ENCODE measurements at places on chromosomes 1 and 21.
A peak's percentile ranks its signal among the peaks of the same experiment; 100 is the strongest.

DNA sequence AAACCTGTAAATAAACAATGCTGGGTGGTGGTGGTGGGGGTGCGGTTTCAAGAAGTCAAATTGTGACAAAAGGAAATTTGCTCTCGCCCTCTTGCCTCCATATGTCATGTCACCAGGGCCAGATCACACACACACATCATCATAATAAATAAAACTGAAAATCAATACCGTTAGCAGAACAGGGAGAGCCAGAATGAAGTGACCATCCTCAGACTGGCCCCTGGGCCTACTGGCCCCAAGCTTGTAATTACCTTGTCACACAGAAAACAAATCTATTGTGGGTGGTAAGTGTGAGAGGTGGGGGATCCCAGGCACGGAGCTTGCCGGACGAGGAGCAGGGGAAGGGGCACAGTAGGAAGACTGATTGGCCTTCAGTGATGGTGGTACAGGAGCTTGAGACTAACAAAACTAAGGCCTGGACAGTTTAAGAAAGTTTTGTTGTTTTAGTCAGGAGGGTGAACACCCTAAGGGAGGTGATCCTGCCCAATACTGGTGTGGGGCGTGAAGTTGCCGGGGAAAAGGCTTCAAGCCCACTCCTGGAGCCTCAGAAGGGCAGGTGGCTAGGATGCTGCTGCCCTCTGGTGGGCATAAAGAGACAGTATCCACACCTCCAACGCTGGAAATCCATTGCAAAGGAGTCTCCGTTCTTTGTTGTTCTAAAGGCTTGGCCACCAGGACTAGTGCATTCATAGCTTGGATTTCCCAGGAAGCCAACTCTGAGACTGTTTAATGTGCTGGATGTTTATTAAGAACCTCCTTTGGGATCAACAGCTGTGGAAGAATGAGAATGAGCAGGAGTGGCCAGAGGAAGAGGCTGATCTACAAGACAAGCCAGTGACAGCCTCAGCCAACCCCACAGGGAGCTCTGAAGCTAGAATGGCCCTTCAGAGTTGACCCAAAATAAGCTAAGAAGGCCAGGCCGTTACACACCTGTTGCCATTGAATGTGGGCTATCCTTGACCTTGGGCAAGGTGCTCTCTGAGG lies 8.1 kb upstream of the C1orf216 start:
- ATAC-seq = peak; percentile 98

DNA sequence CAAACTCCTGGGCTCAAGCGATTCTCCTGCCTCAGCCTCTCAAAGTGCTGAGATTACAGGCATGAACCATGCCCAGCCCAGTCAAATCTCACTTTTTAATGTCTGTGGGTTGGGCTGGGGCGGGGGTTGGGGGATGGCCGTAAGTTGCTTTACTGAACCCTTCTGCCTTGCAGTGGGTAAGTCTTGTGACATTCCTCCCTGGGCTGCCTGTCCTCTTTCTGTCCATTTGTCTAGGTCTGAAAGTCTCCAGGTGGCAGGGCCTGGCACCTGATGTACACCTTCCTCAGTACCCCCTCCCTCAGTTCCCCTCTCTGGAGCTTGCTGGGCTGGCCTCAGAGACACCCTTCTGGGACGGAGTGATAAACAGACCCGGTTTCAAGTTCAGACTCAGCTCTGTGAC lies 13.3 kb downstream of the ZNF362 start:
- ATAC-seq = no peak

DNA sequence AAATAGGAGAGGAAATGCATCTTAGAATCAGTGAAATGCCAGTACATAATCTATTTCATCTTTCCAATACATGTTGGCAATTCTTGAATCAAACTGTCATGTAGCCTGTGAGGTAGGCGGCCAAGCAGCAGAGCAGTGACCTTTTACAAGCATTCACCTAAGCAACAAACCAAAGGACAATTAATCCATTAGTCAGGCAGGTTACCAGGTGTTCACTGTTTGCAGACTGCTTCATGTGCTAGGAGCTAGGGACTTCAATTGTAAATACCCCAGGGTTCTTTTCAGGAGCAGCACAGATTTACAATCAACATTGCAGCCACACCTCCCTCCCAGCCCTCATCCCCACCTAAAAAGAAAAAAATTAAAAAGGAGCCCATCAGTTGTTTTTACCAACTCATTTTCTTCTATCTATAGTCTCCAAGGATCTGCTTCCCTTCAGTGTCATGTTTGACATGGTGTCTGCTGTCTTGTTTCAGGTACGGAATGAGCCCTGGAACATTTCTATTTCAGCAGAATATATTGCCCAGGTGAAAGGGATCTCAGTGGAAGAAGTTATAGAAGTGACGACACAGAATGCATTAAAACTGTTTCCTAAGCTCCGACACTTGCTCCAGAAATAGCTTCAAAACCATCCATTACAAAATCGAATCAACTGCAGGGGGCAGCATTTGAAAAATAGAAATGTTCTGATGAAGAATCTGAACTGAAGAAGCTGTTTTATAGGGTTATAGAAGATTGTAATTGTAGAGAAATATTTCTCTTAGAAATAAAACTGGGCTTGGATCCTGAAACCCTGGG lies 23.0 kb downstream of the TATDN3 start:
- ATAC-seq = peak; percentile 62

- no peak for ATAC-seq
Measured at GRCh38 chr1:108679586-108680213, 12.4 kb upstream of the PRPF38B start.

DNA sequence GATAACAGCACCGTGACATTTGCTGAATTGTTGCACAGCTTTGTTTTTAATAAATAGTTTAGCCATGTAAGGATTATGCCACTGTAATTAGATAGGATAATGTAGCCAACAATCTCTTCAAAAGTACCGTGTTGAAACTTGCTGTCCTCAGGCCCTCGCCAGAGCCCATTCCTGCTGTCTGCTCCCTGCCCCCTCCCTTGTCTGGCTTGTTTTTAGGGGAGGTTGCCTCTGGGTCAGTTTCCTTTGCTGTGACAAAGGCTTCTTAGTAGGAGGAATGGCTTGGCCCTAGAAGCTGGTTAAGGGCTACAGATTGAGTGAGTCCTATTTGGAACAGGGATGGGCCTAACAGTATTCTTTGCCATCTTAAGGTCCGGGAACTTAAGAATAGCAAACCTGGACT lies 107.9 kb downstream of the LMO4 start:
- no peak for ATAC-seq

- no peak for ATAC-seq
Measured at GRCh38 chr1:203320591-203321272, 15.4 kb downstream of the BTG2 start.

GRCh38 chr1:152884085-152884484 lies 6.0 kb downstream of the SMCP start:
- ATAC-seq = no peak

DNA sequence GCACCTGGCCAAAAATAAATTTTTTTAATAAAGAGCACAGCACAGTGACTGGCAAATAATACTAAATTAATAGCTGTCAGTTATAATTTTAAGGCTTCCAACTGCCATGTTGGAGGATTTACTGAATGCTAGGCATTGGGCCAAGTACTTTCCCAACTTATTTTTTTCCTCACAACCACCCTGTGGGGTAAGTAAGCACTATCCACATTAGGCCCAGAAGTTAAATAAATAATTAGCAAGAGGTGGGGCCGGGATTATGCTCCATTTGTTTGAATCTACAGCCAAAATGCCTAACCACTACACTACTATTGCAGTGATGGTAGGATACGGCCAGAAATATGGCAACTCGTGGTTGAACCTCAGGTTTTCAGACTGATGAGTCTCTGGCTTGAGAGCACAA lies 4.6 kb upstream of the TRNAU1AP start:
- ATAC-seq = no peak

DNA sequence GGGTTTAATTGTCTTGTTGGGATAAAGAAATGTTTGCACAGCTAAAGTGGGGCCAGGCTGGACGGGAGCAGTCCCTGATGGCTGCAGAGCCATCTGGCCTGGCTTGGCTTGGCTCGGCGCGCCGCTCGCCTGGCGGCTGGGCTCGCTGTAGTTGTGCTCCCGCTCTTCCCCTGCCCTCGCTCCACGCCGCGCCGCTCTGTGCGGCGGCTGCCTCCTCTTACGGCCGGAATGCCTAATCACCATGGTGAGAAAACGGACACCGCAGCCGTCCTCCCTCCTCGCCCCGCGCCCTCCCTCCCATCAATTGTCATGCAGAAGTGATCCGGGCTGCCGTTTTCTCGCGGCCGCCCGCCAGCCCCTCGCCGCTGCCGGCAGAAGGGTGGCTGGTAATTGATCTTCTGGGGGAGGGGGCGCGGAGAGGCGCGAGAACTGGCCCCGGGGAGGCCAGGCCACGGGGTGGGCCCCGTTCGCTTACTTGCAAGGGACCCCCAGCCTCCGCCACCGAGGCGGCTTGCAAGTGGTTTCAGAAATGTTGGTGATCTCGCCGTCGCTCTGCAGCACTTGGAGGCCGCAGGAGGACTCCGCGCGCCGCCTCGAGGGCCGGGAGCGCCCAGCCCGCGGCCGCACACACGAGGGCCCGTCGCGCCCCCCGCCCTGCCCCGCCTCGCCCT lies 12.4 kb downstream of the RNF220 start:
- peak; percentile 84 for ATAC-seq

- ATAC-seq = peak; percentile 100
Measured at GRCh38 chr1:216221260-216221700, 202.0 kb downstream of the USH2A start.

GRCh38 chr1:7079637-7080036 lies 294.4 kb downstream of the CAMTA1 start:
- no peak for ATAC-seq

DNA sequence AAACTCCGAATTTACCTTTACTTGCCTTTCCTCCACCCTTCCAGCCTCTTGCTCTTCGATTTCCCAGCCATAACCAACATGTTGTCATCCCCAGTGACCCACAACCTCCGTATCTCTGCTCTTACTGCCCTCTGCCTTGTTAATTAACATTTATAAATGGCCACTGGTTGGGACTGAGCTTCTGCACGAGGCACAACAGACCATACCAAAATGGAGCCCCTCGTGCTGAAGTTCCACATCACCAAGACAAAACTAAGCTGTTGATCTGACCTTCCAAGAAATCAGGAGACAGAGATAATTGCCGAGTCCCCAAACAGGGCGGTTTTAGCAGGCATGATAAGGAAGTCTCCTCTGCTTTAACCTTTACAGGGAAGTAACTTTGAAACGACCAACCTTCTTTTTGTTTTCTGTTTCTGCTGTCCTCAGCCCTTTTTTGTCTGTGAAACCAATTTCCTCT lies 71.9 kb downstream of the NMNAT2 start:
- ATAC-seq = no peak
